ENCODE measurements at places on chromosomes 4 and X.

GRCh38 chr4:115424852-115425251 is 311.4 kb upstream of the NDST4 start:
- DNase-seq, result no peak

DNA sequence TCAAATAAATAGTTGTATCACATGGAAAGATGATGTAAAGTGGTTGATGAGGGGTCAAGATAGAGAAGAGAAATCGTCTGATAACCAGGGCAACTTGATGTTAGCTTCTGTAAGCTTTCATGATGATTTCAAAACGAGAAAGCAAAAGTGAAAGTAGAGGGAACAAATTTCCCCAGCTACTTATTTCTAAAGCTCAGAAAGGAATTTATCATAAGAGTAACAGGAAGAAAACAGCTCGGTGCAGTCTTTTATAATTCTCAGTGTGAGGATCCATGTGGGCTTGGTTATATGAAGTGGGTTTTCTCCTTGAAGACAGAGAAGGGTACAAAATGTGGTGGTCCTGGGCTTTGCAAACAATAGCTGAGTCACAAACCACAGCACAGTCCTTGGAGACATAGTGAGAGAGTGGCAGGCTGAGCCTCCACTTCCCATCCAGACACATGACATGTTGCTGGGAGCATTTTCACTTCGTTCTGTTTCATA is 32.1 kb upstream of the GLRA2 start:
- no peak for DNase-seq

DNA sequence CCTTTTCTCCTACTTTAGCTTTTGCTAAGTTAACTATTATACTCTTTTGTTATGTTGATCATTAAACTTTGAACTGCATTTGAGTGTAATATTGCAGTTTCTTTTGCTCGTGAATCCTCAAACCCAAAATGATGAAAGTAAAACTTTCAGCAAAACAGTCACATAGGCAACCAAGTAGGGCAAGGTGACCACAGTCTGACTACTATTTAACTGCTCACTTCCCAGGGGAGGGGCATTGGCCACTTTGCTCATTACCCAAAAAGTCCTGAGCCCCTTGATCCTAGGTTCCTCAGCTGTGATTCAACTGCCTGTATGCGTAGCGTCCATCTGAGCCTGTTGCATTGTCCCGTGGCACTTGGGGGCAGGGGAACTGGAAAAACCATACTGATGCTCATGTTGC is 17.0 kb downstream of the RBMX2 start:
- DNase-seq, result no peak

DNA sequence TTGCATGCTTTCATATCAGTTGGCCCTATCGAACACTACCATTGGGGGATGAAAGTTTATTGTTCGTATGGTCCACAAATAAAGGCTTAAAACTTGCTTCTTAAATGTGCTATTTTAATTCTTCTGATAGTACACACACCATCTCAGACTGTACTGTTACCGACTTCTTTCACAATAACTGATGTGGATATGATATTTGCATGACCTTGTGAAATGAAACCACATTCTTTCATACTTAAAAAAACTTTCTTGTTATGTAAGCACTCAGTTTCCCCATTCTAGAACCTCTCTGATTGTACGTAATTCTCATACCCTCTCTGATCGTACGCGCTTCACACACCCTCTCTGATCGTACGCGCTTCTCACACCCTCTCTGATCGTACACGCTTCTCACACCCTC is 12.0 kb upstream of the WDR19 start:
- no peak for DNase-seq

All from sigmoid colon (tissue), 7 donors.